Activated CD4-positive, alpha-beta T cell treated with anti-CD3 and anti-CD28 coated beads for 36 hours (primary cell): ENCODE measurements at places on chromosomes 11 and 22.

GRCh38 chr11:12066056-12066798 lies 44.2 kb upstream of the MICAL2 start:
- no peak for DNase-seq

DNA sequence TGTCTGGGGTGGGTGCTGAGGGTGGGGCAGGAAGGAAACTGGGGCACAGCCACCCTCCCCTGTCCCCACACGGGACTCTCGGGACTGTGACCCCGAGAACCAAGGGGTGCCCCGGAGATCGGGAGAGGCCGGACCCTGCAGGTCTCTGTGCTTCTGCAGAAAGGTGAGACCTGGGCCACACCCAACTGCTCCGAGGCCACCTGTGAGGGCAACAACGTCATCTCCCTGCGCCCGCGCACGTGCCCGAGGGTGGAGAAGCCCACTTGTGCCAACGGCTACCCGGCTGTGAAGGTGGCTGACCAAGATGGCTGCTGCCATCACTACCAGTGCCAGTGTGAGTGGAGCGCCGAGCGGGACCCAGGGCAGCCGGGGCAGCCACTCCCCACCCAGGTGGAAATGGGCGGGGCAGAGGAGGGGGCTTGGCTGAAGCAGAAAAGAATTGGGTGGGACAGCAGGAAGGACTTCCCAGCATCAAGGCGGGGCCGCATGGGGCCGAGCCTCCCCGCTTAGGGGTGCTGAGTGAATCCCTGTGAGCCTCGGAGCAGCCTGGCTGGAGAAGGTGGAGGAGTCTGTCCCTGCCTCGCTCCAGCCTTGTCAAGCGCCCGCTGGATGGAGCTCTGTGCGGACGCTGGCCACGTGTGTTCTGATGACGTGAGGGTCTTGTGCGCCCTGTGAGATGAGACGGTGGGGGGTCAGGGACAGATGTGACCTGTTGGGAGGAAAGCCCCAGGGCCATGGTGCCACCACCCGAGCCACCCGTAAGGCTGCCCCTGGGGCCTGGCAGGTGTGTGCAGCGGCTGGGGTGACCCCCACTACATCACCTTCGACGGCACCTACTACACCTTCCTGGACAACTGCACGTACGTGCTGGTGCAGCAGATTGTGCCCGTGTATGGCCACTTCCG lies 29.3 kb upstream of the MUC5B start:
- peak; percentile 2 for DNase-seq

- DNase-seq: no peak
Observed at GRCh38 chr11:62491571-62492329, 54.9 kb downstream of the AHNAK start.

- DNase-seq: no peak
Observed at GRCh38 chr11:37456746-37457145, 858.7 kb upstream of the RAG2 start.

DNA sequence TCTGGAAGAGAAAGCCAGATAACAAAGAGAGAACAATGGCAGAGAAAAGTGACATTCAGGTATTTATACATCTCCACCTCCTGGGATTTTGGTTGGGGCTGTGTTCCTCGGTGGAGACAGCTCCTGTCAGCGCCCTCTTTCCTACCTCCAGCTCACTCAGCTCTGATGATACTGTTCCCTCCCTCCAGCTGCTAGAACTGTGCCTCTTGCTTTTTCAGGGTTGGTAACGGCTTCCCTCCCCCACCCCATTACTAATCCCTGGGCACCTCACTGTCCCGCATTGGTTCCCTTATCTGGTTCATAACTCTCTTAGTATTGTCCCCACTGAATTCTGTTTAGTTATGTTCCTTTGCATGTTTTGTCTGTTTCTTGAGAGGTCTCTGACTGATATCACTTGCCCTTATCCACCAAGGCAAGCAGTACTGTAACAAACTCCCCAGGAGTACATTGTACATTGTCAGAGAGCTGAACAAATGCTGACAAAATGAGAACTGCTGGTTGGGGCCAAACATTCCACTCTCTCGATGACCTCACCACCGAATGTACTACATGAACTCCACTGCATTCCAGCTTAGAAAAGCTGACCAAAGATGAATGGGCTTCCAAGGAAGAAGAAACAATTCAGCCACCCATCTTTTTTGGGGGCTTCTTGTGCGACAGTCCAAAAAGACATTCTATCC lies 5.7 kb upstream of the FBXO3 start:
- no peak for DNase-seq

DNA sequence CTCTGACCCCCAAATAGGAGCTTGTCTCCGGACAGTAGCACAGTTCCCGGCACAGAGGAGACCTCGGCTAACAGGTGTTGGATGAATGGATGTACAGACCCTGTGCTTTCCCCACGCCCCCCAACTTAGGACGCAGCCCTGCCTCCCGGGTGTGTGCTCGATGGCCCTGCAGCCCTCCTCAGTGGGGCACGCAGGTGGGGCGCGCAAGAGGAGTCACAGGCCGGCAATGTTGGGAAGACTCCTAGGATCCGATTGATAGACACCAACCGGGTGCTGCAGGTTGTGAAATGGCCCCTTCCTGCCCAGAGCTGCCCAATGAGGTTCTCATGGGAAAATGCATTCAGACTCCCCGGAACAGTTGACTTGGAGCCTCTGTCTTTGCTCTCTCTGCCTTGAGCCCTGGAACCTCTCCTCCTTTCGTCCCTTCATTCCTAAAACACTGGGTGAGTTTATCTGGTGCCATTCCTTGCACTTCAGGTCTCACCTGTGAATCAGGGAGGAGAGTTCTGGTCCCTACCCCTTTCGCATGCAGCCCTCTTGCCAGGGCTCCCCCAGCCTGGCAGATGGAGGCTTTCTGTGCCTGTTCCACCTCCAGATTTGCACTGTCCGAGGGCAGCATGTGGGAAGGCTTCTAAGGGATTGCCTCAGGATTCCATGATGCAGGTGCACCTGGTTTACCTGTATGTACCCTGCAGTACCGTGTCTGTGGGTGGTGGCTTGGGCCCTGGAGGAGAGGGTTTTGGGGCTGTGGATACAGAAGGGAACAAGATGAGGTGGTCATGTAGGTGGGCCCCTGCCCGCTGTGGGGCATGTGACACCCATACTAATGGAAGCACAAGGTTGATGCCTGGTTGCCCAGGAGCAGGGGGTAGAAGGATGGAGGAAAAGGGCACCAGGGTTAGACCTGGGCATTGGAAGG lies 1.2 kb downstream of the MICALL1 start:
- no peak for DNase-seq
